ENCODE measurements at places on chromosomes 1 and 21.

- no peaks in the 10 kb centered on the region for H3K36me3 ChIP-seq
- no peak overlapping the region for H3K4me3 ChIP-seq
- H3K27me3 ChIP-seq = no peaks in the 10 kb centered on the region
- H3K27ac ChIP-seq = no peak overlapping the region
Observed at GRCh38 chr1:198640174-198640573, 1.3 kb downstream of the PTPRC start.

GRCh38 chr1:50603274-50604271, 180.3 kb upstream of the DMRTA2 start:
- H3K4me1 ChIP-seq = peaks cover 19% of the 10 kb centered on the region
- H3K4me3 ChIP-seq = peak overlapping the region; percentile 31
- no peaks in the 10 kb centered on the region for H3K27me3 ChIP-seq
- peak overlapping the region; percentile 93 for H3K27ac ChIP-seq
- peak; percentile 82 for DNase-seq
- peaks cover 5% of the 10 kb centered on the region for H3K36me3 ChIP-seq

GRCh38 chr1:168421399-168422004, 122.3 kb downstream of the XCL2 start:
- no peak for DNase-seq
- no peaks in the 10 kb centered on the region for H3K4me1 ChIP-seq
- no peak overlapping the region for H3K4me3 ChIP-seq
- H3K27me3 ChIP-seq = peaks cover 9% of the 10 kb centered on the region

DNA sequence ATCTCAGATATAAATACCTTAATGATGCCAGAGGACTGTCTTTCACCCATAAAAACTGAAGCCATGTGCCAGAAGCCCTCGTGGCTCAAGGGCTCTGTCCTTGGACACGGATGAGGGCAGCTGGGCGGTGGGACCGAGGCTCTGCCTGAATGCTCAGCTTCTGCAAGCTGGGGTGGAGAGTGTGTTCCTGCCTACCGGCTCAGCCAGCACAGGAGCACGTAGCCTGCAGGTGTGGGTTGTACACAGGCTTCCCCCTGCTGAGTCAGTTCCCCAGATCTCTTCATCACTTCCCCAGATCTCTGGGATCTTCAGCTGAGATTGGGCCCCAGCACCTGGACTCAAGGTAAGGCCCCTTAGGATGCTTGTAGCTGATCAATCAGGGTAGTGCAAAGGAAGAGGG, 15.4 kb downstream of the KCNJ15 start:
- H3K27ac ChIP-seq = no peak overlapping the region
- H3K4me3 ChIP-seq = no peak overlapping the region
- H3K36me3 ChIP-seq = no peaks in the 10 kb centered on the region
- DNase-seq = no peak
- no peaks in the 10 kb centered on the region for H3K27me3 ChIP-seq
- H3K4me1 ChIP-seq = peaks cover 58% of the 10 kb centered on the region

GRCh38 chr1:44543064-44543744, 131.1 kb downstream of the TMEM53 start:
- peaks cover 13% of the 10 kb centered on the region for H3K36me3 ChIP-seq
- no peak for DNase-seq
- peaks cover 29% of the 10 kb centered on the region for H3K4me1 ChIP-seq
- H3K4me3 ChIP-seq = no peak overlapping the region
- no peak overlapping the region for H3K27ac ChIP-seq
- H3K27me3 ChIP-seq = no peaks in the 10 kb centered on the region

DNA sequence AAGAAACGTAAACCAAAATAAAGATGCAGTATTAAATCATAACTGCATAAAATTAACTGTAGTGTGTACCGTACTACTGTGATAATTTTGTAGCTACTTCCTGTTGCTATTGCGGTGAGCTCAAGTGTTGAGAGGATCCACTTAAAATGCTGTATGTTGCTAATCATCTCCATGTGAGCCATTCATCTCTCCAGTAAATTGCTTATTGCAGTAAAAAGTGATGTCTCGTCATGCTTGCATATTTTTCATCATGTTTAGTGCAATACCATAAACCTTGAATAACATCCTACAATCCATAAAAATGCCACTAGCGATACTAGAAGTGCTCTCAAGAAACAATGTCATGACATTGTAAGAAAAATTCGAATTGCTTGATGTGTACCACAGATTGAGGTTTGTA, 66.3 kb downstream of the RAVER2 start:
- no peaks in the 10 kb centered on the region for H3K27me3 ChIP-seq
- H3K4me1 ChIP-seq = no peaks in the 10 kb centered on the region
- DNase-seq = no peak
- H3K4me3 ChIP-seq = no peak overlapping the region
- H3K27ac ChIP-seq = no peak overlapping the region

GRCh38 chr1:201769966-201770365, 59.0 kb upstream of the IPO9 start:
- H3K27me3 ChIP-seq = no peaks in the 10 kb centered on the region
- DNase-seq = peak; percentile 68
- H3K36me3 ChIP-seq = peaks cover 8% of the 10 kb centered on the region
- peaks cover 44% of the 10 kb centered on the region for H3K4me1 ChIP-seq
- H3K27ac ChIP-seq = peak overlapping the region; percentile 12

DNA sequence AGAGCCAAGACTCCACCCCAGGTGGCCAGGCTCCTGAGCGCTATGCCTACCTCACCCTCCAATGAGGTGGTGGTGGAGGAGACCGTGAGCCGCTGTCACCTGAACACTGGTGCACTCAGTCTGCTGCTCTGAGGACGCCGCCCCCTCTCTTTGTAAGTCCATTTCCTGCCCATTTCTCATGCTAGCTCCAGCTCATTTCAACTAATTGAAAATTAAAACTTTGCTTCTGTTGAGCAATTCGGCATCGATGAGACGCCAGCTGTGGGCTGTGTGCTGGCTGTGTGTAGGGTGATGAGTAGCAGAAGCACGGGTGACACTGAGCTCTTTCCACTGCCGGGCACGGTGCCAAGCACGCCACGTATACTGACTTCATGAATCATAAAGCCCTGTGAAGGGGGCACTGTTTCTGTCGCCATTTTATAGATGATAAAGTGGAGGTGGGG, 11.2 kb downstream of the TNFRSF1B start:
- H3K4me1 ChIP-seq = peaks cover 6% of the 10 kb centered on the region
- DNase-seq = peak; percentile 23
- H3K36me3 ChIP-seq = no peaks in the 10 kb centered on the region
- peaks cover 23% of the 10 kb centered on the region for H3K27me3 ChIP-seq
- H3K4me3 ChIP-seq = no peak overlapping the region

GRCh38 chr1:219085082-219085481, 88.6 kb upstream of the LYPLAL1 start:
- no peak overlapping the region for H3K4me3 ChIP-seq
- H3K4me1 ChIP-seq = peaks cover 24% of the 10 kb centered on the region
- H3K36me3 ChIP-seq = no peaks in the 10 kb centered on the region
- H3K27ac ChIP-seq = no peak overlapping the region

GRCh38 chr1:74392840-74393239, 119.6 kb downstream of the LRRC53 start:
- H3K36me3 ChIP-seq = no peaks in the 10 kb centered on the region
- peaks cover 5% of the 10 kb centered on the region for H3K4me1 ChIP-seq
- DNase-seq = no peak
- no peak overlapping the region for H3K27ac ChIP-seq

GRCh38 chr1:175332515-175332914, 139.9 kb upstream of the KIAA0040 start:
- no peaks in the 10 kb centered on the region for H3K36me3 ChIP-seq
- no peaks in the 10 kb centered on the region for H3K4me1 ChIP-seq
- H3K4me3 ChIP-seq = no peak overlapping the region
- H3K27me3 ChIP-seq = peaks cover 34% of the 10 kb centered on the region

- H3K27ac ChIP-seq = no peak overlapping the region
- no peak overlapping the region for H3K4me3 ChIP-seq
- H3K36me3 ChIP-seq = no peaks in the 10 kb centered on the region
Observed at GRCh38 chr1:88648706-88649105, 35.4 kb upstream of the PKN2 start.

GRCh38 chr1:64623750-64624191, 121.1 kb upstream of the RAVER2 start:
- H3K4me3 ChIP-seq = no peak overlapping the region
- peaks cover 14% of the 10 kb centered on the region for H3K4me1 ChIP-seq
- peaks cover 5% of the 10 kb centered on the region for H3K36me3 ChIP-seq
- H3K27me3 ChIP-seq = no peaks in the 10 kb centered on the region

DNA sequence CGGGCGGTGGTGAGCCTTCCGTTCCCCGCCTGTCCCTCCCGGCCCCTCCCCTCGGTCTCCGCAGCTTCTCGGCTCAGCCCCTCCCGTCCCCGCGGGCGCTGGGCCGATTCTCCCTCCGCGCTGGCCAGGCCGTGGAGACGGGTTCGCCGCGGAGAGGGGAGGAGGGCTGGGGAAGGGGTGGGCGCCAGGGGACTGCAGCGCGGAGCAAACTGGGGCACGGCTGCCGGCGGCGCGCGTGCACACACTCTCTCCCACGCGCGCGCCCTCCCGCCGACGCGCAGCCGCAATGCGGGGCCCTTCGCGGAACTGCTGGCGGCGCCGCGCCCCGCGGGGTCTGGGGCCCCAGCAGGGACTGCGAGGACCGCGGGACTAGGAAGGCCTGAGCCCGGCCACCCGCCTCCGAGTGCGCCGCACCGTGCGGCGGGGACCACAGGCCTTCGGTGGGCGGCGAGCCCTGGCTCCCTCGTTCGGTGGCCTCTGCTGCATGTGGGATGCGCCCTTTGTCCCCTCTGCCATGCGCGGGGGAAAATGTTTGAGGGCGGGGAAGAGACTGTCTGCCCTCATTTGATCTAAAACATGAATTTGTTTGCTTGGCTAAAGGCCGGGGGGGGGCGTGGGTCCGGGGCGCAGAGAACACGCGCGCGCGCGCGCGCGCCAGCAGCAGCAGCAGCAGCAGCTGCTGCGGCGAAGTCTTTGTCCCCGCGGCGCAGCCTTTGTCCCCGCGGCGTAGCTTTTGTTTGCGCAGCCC, 90.7 kb upstream of the VAMP3 start:
- H3K27ac ChIP-seq = no peak overlapping the region
- H3K4me1 ChIP-seq = no peaks in the 10 kb centered on the region
- no peaks in the 10 kb centered on the region for H3K36me3 ChIP-seq
- H3K27me3 ChIP-seq = peaks cover 17% of the 10 kb centered on the region
- H3K4me3 ChIP-seq = peak overlapping the region; percentile 61

- H3K36me3 ChIP-seq = no peaks in the 10 kb centered on the region
- peaks cover 45% of the 10 kb centered on the region for H3K4me1 ChIP-seq
- H3K4me3 ChIP-seq = no peak overlapping the region
Observed at GRCh38 chr1:68384321-68384813, 65.4 kb downstream of the RPE65 start.

DNA sequence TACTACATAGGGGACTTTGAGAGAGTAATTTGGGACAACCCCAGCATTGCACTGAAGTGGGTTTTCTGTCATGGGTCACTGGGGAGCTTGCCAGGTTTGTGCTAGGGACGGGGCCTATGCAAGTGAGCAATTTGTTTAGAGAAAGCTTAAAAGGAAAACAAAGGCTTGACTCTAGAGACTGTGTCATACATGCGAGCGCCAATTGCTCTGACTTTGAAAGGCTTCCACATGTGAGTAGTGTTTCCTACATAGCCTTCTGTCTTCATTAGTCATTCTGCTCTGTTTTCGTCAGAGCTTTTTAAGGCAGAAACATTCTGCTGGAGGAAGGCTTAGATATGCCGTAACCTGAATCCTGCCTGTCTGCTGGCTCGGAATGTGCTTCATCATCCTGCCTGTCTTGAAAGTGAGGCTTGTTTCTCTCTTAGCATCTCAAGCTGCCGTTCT, 28.4 kb downstream of the TRIM45 start:
- peaks cover 30% of the 10 kb centered on the region for H3K36me3 ChIP-seq
- peaks cover 36% of the 10 kb centered on the region for H3K4me1 ChIP-seq
- H3K27me3 ChIP-seq = no peaks in the 10 kb centered on the region

- peaks cover 24% of the 10 kb centered on the region for H3K4me1 ChIP-seq
- no peaks in the 10 kb centered on the region for H3K36me3 ChIP-seq
- no peak overlapping the region for H3K4me3 ChIP-seq
- H3K27ac ChIP-seq = no peak overlapping the region
- peak; percentile 58 for DNase-seq
- no peaks in the 10 kb centered on the region for H3K27me3 ChIP-seq
Observed at GRCh38 chr1:109193653-109194590, 19.8 kb upstream of the SARS1 start.

DNA sequence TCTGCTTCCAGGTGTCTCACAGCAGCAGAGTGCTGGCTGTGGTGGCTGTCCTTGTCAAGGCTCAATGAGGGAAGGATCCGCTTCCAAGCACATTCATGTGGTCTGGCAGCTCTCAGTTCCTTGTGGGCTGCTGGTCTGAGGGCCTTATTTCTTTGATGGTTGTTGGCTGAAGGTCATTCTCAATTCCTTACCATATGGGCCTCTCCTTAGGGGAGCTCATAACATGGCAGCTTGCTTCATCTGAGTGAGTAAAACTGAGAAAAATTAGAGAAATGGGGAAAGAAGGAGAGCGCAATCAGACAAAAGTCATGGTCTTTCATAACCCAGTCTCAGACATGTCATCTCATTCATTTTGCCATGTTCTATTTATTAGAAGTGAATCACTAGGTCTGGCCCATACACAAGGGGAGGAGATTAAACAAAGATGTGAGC, 81.7 kb upstream of the TSPAN2 start:
- no peak overlapping the region for H3K4me3 ChIP-seq
- peaks cover 13% of the 10 kb centered on the region for H3K36me3 ChIP-seq
- H3K27me3 ChIP-seq = no peaks in the 10 kb centered on the region
- peak overlapping the region; percentile 65 for H3K27ac ChIP-seq
- DNase-seq = no peak
- H3K4me1 ChIP-seq = peaks cover 61% of the 10 kb centered on the region

DNA sequence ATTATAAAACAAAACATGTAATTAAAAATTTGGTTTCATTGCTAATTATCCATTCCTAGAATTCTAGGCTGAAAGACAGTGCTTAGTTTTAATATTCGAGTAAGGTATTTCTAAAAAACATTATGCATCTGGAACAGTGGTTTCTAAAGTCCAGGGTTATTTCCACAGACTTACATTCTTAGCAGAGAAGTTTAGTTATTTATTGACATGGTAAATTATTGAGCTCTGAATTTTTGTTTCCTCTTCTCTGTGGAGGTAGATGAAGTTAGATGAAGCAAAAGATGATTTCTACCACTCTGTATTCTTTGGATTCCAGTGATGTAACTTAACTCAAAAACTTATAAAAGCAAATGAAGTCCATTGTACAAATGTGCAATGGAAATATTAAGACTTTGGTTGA, 709.4 kb downstream of the MRPL39 start:
- no peaks in the 10 kb centered on the region for H3K36me3 ChIP-seq
- no peak overlapping the region for H3K4me3 ChIP-seq
- no peak overlapping the region for H3K27ac ChIP-seq
- H3K4me1 ChIP-seq = peaks cover 14% of the 10 kb centered on the region
- no peak for DNase-seq

- DNase-seq = peak; percentile 27
- H3K36me3 ChIP-seq = no peaks in the 10 kb centered on the region
- no peaks in the 10 kb centered on the region for H3K27me3 ChIP-seq
- H3K4me3 ChIP-seq = no peak overlapping the region
Observed at GRCh38 chr1:52636721-52637695, 4.0 kb downstream of the SHISAL2A start.

Data from MCF 10A (cell line).